Activated T-cell treated with anti-CD3 and anti-CD28 coated beads, Interleukin-2, amount 50 U/mL, for 1 hour (primary cell): ENCODE measurements at places on chromosomes 7 and 10.

DNA sequence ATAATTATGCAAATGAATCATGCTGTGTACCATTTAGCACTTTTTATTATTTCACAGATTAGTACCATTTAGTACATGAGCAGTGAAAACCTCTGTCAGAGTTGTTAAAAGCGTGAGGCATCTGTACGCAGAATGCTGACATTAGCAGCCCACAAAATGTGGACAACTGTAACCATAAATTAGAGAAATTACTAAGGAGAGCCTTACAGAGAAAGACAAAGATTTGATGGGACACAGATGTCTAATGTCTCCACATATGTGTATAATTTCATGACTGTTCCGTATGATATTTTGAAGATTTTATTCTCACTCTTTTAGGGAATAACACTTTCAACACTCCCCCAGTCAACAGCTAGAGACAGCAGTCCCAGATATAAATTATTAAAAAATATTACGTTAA, 414.0 kb upstream of the ANKRD30A start:
- no peak for DNase-seq

- no peak for DNase-seq
Observed at GRCh38 chr10:98436704-98437103, 10.0 kb downstream of the HPS1 start.

DNA sequence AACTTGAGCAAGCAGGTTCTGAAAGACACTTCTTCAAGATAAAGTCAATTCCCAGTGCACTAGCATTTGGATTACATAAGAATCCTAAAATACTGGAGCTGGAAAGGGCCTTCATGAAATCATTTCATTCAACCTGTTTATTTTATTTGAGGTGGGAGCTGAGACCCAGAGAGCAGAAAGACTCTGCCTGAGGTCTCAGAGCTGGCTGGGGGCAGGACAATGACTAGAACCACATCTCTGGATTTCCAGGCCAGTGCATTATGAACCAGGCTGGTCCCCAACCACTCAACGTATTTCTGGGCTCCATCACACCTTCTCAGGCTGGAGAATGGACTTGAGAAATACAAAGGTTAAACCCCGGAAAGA, 8.4 kb downstream of the ANXA11 start:
- no peak for DNase-seq

GRCh38 chr10:70442332-70442988, 979 bp upstream of the NODAL start:
- DNase-seq, result no peak

GRCh38 chr10:11598712-11599397, 12.6 kb downstream of the USP6NL start:
- DNase-seq, result no peak

GRCh38 chr10:122841569-122841968, 4.1 kb downstream of the CUZD1 start:
- no peak for DNase-seq

DNA sequence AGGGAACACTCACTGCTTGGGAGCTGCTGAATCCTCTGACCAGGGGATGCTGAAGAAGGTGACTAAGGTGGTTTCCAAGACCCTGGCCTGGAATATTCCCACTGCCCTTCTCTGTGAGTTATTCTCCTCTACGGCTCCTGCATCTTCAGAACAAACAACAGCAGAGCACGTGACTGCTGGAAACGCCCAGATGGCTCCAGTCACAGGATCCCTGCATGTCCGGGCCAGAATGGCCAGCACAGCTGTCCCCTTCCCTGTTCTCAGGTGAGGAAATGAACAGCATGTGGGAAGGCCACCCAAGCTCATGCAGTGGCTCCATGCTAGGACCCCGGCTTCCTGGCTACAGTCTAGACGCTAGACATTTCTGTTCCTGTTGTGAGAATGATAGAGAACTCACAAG, 43.1 kb downstream of the GHRHR start:
- DNase-seq, result no peak

- DNase-seq, result no peak
Observed at GRCh38 chr10:132740588-132740987, 45.4 kb downstream of the NKX6-2 start.

DNA sequence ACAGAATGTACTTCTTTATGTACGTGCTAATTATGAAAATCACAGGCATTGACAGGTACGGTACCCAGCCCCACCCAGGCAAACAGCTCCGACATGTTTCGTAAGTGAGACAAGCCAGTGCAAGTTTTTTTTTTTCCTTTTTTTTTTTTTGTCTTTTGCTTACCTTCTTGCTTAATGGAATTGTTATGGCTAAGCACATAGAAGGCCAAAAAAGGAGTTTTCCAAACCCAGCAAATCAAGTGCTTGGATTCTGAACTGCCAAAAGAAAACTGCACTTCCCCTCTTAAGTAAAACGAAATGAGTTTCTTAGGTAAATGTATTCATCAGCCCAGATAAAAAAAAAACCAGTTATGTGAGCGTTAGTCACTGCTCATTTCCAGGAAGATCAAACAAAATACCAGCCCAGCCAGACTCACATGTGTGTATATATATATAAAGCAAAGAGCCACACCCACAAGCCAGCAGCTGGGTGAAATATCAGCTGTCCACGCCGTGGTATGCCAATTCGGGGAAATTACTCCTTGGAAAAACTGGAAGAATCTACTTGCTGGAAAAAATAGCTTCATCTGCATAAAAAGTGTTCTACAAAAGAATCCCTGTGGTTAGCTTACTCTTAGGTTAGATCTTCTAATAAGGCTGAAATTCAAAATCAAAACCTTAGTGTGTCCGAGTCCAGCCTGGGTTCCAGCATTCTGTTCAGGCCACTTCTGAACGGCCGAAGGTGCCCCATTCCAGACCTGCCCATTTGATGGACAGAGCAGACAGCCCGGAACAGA, 8.0 kb downstream of the KLF6 start:
- peak; percentile 52 for DNase-seq

DNA sequence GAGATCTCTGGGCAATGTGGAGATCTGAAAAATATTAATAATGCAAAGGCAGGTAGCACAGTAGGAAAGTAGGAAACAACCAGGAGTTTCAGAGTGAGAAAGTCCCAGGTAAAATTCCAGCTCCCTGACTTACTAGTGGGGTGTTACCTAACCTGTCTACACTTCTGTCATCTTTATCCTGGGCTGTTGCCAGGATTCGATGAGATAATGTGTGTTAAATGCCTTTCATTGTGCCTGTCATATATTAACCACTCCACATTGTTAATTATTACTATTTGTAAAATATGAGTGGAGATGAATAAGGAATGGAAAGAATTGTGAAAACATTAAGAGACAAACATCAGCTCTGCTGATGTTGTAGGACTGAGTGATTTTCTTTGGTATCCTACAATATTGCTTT, 50.0 kb upstream of the FRMD4A start:
- no peak for DNase-seq

- DNase-seq, result no peak
Observed at GRCh38 chr7:152931633-152932032, 172.1 kb downstream of the ACTR3B start.

GRCh38 chr10:76282061-76283025, 850.9 kb downstream of the LRMDA start:
- DNase-seq, result no peak

DNA sequence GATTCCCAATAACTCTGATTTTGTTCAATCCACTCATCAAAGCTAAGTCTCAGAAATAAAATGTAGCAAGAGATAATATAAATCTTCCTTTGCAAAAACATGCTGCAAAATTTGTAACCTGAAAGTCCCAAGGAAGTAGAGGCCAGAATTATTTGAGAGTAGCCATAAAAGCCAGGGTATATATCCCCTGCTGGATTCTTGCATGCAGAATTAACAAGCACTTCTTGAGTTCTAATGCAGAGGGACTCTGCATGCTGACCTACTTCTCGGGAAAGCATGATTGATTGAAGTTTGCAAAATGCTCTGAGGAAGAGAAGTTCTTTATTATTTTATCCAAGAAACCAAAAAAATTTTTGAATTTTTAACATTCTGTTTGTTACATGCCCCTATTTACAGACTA, 121.6 kb downstream of the THSD7A start:
- DNase-seq, result no peak

DNA sequence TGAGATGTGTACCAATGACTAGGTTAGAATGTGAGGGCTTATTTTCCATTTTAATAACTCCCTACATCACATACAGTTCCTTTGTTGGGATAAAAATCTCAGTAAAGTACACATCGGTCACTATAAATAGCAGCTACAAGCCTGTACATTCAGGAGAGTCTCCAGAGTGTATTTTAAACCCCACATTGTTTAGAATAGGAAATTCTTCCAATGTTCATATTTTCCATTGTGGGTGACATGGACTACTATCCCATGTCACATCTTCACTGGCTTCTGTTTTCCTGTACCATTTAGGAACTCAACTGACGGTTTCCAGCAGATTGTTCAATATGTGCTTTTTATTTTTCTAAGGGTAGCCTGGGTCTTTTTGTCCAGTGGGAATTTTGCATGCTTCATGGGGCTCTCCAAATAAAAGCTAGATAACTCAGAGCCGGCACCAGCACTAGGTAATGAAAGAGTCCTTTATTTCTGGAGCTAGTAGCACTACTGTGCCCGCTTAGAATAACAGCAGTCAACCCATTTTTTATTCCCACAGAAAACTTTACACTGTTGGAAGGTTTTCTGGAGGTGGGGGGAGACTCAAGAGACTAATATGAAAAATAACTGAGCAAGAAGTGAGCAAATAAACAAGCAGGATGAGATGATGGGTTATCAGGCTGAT, 100.5 kb downstream of the CALD1 start:
- DNase-seq, result no peak

DNA sequence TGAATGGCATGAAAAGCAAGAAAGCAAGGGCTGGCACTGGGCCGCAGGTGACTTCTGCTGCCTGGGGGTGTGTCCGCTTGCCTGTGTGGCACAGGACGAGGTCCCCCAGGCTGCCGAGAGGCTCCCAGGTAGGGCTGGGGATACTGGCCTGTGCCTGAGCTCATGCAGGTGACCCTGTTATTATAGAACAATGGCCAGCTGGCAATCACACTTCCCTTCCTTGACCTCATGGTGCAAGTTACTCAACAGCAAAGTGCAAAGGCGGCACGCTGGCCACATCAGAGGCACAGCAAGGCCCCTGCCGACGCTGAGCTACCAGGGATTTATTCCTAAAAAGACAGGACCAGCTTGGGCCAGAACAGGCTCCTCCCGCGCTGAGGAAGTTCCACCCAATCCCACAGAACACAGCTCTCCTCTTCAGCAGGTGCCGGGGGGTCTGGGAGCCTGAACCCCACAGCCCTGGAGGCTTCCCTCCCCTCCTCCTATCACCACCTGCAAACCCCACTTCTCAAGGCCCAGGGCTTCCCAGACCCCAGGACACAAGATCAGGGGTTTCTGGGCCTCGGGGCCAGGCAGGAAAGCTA, 1.4 kb upstream of the ADAM8 start:
- peak; percentile 31 for DNase-seq
